ENCODE measurements at places on chromosomes 1 and 21.

- no peak for DNase-seq
Observed at GRCh38 chr1:56511364-56511763, 68.0 kb downstream of the PLPP3 start.

DNA sequence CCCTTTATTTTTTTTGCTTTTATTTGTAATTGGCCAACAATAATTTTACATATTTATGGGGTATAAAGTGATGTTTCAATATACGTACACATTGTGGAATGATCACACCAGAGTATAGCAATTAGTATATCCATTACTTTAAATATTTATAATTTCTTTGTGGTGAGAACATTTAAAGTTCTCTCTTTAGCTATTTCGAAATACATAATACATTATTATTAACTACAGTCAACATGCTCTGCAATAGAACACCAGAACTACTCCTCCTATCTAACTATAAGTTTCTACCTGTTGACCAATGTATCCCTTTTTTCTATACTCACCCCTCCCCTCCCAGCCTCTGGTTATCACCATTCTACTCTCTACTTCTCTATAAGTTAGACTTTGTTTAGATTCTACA, 77.4 kb downstream of the SCMH1 start:
- no peak for DNase-seq

DNA sequence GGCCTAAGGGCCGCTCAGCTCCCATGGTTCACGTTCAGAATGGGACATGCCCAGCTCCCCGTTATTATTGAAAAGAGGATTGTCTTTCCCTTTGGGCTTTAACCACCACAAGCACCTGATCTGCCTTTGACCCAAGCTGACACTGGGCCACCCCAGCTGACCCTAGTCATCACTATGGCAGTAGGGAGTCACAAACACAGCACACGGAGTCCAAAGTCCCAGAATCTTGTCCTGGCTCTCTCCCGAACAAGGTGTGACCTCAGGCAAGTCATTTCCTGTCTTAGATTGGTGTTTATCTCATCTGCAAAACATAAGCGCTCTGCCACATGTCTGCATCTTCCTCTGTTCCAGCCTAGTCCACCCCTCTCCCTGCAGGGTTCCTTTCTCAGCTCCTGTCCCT, 31.5 kb downstream of the IGFN1 start:
- DNase-seq = no peak

DNA sequence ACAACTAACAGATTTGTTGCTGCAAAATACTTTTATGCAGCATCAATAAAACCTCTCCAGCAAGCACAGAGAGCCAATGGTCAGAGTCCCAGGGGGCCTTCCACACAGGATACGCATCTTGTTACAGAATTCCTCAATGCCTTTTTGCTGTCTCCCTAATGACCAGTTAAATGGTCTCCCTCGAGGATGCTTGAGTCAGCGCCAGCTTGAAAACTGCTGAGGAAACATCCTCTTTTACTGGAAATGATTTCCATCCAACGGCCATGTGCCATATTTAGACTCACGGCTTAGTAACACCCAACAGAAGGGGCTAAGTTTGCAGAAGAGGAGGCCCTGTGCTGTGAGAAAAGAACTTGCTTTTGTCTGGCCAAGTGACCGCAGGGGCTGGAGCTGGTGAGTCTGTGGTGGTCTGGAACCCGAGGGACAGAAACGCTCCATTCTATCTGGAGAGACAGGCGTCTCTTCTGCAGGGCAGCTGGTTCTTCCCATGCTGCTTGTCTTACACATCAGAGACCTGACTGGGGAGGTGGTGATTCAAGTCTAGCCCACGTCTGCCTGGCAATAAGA, 496.4 kb downstream of the SETD4 start:
- peak; percentile 21 for DNase-seq

- no peak for DNase-seq
Observed at GRCh38 chr1:27026621-27027574, 14.2 kb upstream of the TENT5B start.

DNA sequence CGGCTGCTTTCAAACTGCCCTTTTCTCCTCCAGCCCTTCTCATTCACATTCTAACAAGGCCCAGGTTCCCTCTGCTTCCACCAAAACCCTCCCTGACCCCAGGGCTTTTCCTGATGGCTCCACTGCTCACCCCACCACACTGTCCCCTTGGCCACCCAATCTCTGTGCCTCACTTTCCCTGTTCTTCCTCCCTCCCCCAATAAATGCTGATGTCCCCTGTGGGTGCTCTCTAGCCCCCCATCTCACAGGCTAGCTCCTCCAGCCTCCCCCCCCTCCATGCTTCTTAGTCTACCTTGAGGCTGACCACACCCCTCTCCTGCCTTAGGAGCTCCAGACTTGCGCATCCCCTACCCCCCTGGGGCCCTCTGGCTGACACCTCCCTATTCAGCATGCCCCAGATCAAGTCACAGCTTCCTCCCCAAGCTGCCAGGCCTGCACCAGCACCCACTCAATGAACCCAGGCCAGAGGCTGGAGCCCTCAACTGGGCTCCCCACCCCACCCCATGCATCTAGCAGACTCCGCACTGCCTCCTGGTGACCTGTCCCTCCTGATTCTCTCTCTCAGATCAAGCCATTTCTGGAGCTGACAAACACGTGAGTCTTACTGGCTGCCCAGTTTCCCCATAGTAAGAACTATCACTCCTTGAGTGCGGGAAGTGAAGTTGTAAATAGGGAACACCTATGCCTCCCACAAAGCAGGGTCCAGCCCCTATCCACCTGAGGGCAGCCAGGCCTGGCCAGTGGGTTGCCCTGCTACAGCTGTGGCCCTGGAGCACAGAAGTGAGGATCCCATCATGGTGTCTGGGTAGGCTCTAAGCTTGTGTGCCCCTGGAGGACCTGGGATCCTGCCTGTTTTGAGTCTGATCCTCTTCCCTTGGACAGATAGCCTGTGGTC, 117.9 kb downstream of the DMRTB1 start:
- no peak for DNase-seq

- no peak for DNase-seq
Observed at GRCh38 chr1:189874715-189875435, 602.8 kb downstream of the BRINP3 start.

GRCh38 chr1:29555043-29555620, 318.8 kb downstream of the PTPRU start:
- no peak for DNase-seq

DNA sequence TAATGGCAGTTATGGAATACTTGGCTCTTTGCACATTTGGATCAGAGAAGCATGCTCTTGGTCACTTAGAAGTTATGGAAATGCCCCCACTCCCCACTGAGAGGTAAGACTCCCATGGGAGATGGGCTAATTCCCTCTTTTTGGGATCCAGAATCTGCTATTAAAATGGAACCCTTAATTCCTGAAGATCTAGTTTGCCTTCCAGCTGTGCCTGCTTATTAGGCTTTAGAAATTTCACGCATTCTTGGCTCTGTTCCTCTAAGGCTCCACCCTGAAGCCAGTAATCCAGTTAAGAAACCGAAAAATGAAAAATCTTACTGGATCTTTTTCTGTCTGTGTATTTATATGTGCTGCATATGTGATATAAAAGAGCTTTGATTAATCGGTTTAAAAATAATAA, 76.7 kb downstream of the USH2A start:
- no peak for DNase-seq

- DNase-seq = no peak
Observed at GRCh38 chr1:203934027-203934426, 72.6 kb downstream of the SNRPE start.

GRCh38 chr1:91101328-91101727, 79.5 kb upstream of the ZNF644 start:
- DNase-seq = no peak

- no peak for DNase-seq
Observed at GRCh38 chr1:3642919-3643675, 6.8 kb downstream of the WRAP73 start.

GRCh38 chr1:200857804-200858203, 15.0 kb upstream of the GPR25 start:
- no peak for DNase-seq

DNA sequence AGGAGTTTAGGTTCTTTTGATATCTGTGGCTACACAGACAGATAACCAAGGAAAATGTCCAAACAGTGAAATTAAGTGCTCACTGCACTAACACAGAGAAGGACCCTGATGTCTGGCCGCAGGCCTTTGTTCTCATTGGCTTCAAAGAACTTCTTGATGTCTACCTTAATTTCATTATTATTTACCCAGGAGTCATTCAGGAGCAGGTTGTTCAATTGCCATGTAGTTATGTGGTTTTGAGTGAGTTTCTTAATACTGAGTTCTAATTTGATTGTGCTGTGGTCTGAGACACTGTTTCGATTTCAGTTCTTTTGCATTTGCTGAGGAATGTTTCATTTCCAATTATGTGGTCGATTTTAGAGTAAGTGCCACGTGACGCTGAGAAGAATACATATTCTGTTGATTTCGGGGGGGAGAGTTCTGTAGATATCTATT, 15.2 kb upstream of the LGALS8 start:
- no peak for DNase-seq

DNA sequence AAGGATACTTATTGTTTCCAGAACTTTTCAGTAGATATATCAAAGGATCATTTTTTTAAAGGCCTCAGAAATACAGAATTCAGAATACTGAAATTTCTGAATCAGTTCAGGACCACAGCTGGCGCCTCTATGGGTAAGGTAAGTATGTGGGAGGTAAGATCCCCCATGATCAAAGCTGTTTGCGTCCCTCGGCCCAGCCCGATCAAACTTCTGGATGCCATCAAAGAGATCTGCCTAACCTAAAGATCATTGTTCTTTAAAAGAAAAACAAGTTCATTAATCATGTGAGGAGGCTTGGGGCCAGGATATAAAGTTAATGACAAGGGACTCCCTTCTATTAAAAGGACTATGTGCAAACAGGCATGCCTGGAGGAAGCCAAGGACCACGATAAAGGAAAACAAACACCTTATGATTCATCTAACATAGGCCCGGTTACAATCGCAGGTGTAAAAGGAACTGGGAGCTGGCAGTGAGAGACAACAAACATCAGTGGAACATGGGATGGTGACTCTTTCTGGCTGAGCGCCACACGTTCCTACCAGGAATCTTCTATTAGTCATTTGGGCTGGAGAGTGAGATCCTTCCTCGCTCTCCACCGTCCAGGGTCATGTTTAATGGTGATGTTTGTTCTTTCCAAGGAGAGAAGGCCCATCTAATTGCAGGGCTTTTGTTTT, 2.8 kb upstream of the BACE2 start:
- DNase-seq = no peak

DNA sequence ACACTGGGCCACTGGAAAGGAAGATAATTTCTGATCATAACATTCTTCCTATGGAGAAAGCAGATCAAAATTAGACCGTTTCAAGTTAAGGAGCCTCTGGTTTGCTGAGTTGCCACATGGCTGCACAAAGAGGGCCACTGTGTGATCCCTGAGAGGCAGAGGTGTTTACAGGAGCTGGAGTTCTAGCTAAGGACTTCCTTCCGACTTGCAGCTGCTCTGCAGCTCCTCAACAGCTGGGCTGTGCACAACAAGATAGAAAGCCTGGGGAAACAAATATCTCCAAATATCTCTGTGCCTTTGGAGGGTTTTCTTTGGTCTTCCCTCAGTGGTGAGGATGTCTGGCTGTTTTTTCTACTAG, 26.8 kb downstream of the GADD45A start:
- no peak for DNase-seq

DNA sequence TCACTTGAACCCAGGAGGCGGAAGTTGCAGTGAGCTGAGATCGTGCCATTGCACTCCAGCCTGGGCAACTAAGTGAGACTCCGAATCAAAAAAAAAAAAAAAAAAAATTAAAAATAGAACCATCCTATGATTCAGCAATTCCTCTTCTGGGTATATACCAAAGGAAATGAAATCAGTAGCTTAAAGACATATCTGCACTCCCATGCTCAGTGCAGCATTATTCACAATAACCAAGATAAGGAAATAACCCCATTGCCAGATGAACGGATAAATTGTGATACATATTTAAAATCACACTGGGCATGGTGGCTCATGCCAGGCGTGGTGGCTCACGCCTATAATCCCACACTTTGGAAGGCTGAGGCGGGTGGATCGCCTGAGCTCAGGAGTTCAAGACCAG, 23.8 kb downstream of the ALDH9A1 start:
- DNase-seq = no peak

DNA sequence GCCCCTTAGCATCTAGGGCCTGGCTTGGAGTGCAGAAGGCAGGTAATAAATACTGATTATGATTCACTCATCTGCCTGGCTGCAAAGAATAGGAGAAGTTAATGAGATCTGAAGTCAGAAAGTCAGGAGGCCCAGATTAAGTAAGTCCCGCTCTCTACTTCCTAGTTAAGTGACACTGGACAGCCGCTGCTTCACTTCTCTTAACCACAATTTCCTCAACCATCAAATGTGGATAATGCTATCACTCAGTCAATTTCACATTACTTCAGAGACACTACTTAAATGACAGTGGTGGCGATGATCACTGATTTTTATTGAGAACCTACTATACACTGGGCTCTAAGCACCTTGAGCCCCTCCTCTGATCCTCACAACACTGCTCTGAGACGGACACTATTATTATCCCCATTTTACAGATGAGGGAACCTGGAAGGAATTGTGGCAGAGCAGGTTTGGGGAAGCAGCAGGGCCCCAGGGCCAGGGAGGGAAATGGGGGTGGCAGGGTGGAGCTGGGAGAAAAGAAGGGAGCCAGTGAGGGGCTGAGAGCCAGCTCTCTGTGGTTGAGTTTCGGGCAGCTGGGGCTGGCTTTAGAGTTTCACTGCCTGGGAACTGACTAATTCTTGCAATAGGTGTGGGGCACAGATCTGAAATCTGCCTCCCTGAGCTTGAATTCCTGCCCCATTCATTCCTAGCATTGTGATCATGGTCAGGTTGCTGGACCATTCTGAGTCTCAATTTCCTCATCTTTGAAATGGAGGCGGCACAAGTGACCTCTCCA, 2.4 kb upstream of the E2F2 start:
- DNase-seq = peak; percentile 51

DNA sequence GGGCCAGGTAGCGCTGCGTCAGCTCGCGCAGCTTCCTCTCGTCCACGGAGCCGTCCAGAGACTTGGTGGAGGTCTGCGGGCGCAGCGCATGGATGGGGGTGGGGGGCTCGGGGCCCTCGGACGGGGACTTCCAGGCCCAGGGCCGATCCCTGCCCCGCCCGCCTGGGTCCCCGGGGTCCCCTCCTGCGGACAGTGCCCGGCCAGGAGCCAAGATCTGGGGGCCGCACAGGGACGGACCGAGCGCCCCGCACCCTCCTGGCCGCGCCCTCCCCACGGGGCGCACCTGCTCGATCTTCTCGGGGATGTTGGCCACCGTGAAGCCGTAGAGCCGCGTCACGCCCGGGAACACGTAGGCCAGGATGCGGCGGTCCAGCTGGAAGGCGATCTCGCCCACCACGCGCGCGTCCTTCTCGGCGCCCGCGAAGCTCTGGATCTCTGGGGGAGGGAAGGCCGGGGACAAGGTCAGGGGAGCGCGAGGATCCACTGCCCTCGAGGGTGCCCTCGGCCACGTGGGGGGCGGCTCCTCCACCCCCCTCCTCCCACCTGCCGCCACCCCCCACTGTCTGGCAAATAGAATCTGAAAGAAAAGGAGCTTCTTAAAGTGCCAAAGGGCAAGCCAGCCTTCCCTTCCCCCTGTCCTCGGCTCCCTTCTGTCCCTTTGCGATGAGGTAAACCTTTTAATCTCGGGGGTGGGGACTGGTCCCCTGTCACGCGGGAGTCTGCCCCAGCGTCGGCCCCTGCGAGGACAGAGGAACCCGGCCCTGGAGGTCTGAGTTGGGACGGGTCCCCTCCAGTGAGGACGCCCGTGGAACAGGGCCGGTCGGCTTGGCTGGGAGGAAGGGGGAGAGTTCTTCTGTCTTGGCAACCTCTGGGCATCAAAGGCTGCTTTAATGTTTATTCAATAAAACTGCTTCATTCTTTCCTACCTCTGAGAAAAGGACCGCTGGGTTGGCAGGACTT, 6.5 kb upstream of the FTCD start:
- DNase-seq = no peak

- DNase-seq = no peak
Observed at GRCh38 chr21:36254106-36254941, 65.7 kb upstream of the MORC3 start.

GRCh38 chr1:109502364-109502851, 7.1 kb downstream of the AMIGO1 start:
- DNase-seq = no peak

Measured in Ammon's horn (tissue), 1 donor.